ENCODE measurements at places on chromosomes 7 and 10.

- DNase-seq: no peak
These were observed 368.7 kb downstream of the AUTS2 start for GRCh38 chr7:69966766-69967591.

DNA sequence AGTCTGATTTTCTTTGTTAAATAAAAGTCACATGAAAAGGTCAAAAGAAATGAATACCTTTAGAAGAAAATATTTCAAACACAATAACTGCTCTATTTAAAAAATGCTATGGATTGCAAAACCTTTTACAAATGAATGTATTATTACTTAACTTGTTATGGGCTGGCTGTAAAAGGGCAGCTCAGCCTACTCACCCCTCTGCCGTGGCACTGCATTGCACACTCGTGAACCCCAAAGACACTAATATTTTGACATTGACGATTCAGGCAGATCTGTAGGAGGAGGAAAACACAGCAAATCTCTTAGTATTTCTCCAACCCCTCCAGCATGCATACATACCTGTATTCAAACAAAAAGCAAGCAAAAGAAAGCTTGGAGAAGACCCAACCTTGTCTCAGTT, 149.5 kb downstream of the FANK1 start:
- DNase-seq: no peak

DNA sequence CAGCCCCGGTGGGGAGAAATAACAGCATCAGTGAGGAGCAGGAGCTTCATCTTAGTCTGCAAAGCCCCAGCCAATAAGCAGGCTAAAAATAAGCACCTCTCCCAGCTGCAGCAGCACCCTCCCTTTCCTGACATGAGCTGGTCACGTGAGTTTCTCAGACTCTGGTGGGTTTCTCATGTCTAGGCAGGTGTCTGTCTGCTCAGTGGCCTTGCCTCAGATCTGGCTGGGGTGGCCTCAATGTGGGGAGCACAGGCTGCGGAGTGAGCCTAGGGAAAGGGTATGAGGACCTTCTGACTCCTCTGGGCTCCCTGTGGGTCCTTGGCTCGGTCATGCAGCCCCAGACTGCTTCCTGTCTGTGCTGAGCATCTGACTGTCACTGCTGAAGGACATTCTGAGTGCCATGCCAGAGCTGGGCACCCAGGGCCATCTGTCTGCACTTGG, 81.6 kb upstream of the LRRC4 start:
- DNase-seq: no peak

DNA sequence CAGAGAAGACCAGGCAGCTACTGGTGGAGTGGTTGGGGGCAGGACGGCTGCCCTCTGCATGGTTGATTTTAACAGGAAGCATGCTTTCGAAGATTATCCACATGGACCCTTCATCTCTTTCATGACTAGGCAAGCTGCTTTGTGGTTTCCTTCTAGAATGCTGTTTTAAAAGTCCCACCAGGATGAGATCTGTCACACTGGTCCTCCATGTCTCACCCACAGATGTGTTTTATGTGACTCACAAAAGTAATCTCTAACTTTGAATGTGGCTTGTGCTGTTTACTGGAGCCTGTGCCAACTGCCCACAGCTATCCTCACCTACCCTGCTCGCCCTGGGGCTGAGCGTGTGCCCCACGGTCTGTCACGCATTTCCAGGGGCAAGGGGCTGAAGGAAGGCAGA, 188.8 kb downstream of the GFRA1 start:
- no peak for DNase-seq

- DNase-seq: no peak
These were observed 16.2 kb downstream of the ZNF425 start for GRCh38 chr7:149109969-149110368.

- DNase-seq: no peak
These were observed 25.7 kb upstream of the PDCD4 start for GRCh38 chr10:110845756-110846620.

- DNase-seq: no peak
These were observed 11.7 kb upstream of the PRDX3 start for GRCh38 chr10:119190353-119190752.

- no peak for DNase-seq
These were observed at the start of gene TWIST1 for GRCh38 chr7:19117091-19117869. Gene TWIST1, minus strand, starts transcription at chr7:19117636. Its CDS starts 315 bp downstream, at chr7:19117321.

DNA sequence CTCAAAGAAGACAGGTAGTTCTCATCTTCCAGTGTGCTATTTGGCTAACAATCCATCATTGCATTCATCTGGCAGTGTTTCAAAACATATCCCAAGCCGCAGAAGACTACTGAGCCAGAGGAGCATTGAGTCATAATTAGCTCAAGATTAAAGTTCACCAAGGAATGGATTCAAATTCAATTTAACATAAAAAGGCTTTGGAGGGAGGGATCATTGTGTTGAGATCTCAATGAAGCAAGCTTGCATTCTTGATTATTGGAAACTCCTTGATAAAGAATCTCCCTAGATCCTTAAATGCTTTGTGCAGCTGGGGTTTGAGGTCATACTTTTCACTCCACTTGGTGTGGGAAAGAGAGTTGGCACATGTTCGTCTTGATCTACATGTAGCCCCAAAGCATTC, 142.8 kb upstream of the SEMA3A start:
- DNase-seq: no peak

DNA sequence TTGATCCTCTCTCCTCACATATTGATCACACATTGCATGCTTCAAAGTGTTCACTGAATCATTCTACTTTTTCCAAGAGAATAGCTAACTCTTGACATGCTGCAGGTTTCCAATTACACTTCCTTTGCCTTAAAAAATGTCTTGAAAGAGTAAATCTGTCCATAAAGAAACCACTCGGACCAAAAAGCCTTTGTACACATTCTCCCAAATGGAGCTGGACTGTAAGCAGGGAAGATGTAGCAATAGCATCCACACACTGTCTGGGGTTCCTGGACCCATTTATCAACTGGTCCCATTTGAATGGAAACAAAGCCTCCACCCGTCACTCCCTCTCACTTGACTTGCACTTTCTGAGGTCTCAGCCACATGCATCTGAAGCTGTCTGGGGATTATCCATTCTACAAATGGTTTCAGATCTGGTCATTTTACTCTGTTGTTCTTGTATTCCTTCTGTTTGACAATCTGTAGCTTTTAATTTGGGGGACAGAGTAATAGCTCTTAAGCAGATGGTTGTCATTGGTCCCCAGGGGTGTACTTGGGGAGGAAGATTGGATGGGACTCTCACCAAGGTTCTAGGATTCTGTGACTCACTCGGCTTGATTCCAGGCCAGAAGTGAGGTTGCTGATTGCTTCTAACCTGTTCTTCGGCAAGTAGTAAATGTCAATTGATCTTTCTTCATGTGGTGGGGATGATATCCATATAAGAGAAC, 203.5 kb downstream of the HIBADH start:
- no peak for DNase-seq

GRCh38 chr7:17685141-17685540, 255.2 kb downstream of the SNX13 start:
- DNase-seq: no peak

DNA sequence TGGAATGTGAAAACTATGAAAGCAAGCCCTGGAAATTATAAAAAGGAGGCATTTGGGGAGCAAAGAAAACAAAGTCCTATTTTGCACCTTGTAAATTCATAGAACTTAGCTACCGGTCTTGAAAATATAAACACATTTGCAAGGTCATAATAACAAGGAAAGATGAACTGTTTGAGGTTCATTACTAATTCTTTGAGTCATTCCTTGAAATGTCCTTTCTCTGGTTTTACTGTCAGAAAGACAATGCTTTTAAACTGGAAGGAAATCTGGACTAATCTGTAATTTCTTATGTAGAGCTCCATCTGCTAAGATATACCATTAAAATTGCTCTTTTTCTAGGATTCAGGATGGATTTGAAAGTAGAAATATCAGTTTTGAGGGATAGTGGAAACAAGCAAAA, 1.4 kb downstream of the ERLIN1 start:
- DNase-seq: no peak

GRCh38 chr7:127578711-127579275, 6.6 kb downstream of the GCC1 start:
- no peak for DNase-seq

- no peak for DNase-seq
These were observed 15.8 kb upstream of the DUSP5 start for GRCh38 chr10:110481919-110482318.

DNA sequence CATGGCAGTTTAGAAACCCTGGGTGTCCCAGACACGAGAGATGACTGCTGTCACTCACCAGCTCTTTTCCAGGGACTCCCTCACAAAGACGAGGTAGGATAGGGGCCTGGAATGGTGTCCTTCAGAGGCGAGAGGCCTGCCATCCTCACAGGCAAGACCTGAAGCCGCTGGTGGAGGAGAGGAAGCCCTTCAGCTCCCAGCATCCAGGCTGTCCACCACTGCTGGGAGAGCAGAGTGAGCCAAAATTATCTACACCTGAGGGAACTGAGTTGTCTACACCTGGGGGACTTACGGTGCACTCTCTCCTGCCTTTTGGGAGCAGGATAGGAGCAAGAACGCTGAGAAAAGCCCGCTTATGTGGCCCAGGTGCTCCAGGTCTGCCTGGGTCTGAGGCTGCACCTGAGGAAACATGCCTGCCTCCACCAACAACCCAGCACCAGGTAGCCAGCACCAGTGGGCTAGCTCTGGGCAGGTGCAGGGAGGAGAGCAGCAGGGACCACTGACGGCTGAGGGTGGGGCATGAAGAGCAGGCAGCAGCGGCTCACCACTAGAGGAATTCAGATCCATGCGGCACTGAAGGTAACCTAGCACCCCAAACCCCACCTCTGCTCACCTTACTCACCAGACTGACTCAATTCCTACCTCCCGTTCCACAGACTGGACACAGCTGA, 357.2 kb downstream of the SH2D4B start:
- no peak for DNase-seq

DNA sequence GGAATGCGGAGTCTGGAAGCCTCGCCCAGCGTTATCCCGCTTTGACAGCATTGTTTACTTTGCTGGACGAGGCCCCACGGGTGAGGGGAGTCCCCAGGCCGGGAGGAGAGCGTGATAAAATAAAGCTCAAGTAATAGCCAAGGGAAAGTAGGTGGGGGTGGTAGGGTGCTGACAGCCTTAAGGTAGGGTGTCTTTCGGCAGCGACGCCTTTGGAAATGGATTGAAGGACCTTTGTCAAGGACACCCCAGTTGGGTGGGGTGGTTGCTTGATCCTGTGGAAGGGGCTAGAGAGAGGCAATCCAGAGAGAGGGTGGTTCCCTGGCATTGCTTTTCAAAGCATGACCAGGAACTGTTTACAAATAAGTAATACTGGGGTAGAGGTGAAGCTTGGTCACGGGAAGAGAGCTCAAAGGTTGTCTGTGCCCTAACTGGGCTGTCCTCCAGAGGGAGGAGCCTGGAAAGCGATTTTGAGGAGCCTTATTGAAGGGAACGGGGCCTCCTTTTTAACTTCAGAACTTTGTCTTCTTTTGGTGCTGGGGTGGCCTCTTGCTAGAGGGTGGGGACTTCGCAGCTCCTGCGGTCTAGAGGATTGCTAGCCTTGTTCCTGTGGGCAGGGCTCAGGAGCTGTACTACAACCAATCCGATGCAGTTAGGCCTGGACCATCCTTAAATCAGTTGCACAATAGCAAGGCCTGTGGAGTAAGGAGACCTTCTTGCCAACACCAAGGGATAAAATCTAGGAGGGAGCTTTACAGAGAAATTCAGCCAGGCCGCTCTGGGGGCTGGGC, 1.3 kb downstream of the EIF4EBP2 start:
- peak; percentile 6 for DNase-seq

GRCh38 chr10:92809840-92810239, 38.5 kb upstream of the EXOC6 start:
- DNase-seq: no peak

GRCh38 chr7:74633451-74633921, 24.0 kb upstream of the GTF2I start:
- no peak for DNase-seq

GRCh38 chr10:121772884-121773283, 154.9 kb downstream of the ATE1 start:
- DNase-seq: no peak

DNA sequence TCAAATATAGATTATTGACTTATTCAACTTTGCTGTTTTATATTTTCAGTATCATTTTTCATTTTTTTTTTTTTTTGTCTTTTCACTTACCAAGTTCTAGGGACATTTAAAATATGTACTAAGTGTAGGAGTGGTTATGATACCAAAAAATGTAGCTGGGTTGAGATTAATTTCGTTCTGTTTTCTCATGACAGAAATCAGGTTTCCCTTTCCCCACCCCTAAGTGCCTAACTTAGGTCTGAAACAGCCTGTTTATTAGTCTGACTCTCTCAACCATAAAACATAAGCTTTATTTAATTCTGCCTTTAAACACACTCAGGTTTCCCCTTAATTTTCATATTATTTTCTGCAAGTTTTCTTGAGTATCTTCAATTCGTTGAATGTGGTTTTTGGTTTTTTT, 22.1 kb downstream of the TMEM106B start:
- no peak for DNase-seq

GRCh38 chr7:54878339-54878738, 119.3 kb upstream of the SEC61G start:
- no peak for DNase-seq

DNA sequence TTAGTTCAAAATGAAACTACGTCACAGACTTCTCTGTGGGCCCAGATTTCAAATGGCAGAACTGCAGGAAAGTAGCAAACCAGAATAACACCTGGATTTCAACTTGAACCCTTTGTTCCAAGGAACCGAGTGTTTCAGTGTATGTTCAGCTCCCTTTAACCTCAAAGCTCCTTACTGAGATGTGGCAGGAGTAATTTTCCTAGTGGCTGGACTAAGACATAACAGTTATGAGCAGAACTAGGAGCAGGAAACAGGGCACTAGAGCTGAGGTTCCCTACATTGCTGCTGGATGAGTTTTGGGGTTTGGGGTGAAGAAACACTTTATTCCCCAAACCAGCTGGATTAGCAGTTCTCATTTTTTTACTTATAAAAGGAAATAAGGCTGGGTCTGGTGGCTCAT, 50.1 kb downstream of the NSUN6 start:
- no peak for DNase-seq

DNA sequence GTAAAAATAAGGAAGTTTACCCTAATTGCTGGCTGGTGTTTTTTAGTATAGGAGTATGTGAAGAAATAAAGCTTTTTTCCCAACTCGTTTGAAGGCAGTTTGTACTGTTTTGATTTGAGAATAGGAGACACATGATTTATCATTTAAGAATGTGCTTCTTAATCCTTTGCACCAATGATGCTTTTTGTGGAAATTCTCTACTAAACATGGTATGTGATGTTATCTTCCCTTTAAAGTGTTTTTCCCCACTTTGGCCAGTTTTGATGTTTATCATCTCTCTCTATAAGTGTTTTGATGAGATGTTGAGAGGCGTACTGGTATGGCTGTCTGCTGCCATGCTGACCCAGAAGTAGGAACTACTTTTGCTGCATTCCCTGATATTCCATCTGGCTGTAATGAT, 85.1 kb downstream of the SUGCT start:
- no peak for DNase-seq

GRCh38 chr10:22253580-22253882, 35.7 kb upstream of the EBLN1 start:
- DNase-seq: peak; percentile 52

DNA sequence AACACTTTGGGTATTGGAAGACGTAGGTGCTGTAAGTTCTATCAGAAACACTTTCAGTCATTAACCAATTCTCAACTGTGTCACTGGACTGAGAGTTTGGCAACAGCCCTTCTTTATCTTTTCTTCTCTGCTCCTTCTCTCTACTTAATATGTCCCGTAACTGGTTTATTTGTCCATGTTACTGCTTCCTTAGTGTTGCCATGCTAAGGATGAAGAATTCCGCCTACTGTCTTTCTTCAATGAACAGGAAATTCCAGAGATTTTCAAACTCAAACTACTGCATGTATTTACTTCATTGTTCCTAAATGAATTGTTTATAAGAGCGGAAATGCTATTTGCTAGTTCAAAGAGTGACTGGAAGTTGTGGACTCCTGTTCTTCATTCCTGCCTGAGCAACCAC, 143.7 kb downstream of the TAX1BP1 start:
- no peak for DNase-seq

Data from stimulated activated CD4-positive, alpha-beta T cell treated with anti-CD3 and anti-CD28 coated beads, Interleukin-4, amount 100 ng/mL, for 1 hour (primary cell).